Right renal cortex interstitium (tissue), 3 donors: ENCODE measurements at places on chromosomes 13 and 19. TPM values are rescaled to one million over a fixed set of nuclear protein-coding genes. Genes with fewer than 3 reads are reported as not detected.

- no peak for DNase-seq
Measured at GRCh38 chr13:43782686-43783085, 4.1 kb downstream of the ENOX1 start.

PSPN gene
- 2.6 TPM for polyA plus RNA-seq

- DNase-seq, result no peak
Measured at GRCh38 chr13:26062853-26063444, 11.1 kb upstream of the SHISA2 start.

GRCh38 chr13:100518394-100519062 lies 70.1 kb downstream of the GGACT start:
- DNase-seq, result no peak

DNA sequence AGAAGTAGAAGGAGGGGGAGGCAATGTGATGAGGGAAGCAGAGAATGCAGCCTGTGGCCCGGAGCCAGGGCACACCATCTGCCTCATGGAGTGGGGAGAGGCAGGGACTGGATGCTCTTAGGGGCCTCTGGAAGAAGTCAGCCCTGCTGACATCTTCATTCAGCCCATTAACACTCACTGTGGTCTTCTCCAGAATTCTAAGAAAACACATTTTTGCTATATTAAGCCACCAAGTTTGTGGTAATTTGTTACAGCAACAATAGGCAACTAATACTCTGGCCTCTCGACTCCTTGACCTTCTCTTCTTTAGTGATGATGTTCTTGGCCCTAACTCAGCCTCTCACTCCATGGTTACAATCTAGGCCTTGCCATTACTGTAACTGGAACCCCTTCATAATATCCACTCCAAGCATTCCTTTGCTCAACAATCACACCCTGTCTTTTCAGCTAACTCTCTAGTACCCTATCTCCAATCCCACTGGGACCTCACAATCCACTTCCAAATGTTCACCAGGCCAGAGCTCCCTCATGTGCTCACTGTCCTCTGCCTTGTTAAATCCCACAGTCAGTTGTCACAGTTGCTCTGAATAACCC lies 98.5 kb downstream of the MIPEP start:
- DNase-seq, result no peak

DNA sequence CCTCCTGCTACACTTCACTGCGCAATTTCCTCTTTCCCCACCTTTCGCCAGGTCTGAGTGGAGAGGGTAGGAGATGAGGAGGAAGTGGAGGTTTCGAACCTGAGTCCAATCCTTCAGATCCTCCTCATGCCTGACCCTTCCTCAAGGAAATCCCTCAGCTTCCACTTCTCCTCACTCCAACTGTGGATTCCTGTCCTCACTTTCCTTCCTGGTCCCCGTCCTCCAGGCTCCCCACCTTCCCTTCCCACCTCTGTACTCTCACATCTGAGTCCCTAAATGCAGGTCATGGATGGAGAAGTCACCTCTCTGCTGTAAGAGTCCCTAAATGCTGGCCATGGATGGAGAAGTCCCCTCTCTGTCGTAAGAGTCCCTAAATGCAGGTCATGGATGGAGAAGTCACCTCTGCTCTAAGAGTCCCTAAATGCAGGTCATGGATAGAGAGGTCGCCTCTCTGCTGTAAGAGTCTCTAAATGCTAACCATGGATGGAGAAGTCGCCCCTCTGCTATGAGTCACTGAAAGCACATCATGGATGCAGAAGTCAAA lies 3.1 kb downstream of the TMEM86B start:
- no peak for DNase-seq

DNA sequence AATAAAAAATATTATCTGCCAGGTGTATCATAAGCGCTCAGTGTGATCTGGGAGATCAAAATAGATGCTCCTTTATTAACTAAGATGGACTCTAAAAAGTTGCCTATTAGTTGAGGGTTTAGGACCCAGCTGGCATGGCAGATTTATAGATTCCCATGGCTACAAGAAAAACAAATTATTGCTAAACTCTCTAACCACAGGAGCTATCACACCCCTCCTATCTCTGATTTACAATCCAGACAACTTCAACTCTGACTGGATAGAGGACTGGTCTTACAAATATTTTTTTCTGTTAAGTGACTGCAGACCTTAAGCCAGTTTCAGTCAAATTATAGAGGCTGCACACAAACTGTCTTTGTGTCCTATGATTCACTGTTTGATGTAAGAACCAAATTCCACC lies 45.4 kb upstream of the MYCBP2 start:
- no peak for DNase-seq

DNA sequence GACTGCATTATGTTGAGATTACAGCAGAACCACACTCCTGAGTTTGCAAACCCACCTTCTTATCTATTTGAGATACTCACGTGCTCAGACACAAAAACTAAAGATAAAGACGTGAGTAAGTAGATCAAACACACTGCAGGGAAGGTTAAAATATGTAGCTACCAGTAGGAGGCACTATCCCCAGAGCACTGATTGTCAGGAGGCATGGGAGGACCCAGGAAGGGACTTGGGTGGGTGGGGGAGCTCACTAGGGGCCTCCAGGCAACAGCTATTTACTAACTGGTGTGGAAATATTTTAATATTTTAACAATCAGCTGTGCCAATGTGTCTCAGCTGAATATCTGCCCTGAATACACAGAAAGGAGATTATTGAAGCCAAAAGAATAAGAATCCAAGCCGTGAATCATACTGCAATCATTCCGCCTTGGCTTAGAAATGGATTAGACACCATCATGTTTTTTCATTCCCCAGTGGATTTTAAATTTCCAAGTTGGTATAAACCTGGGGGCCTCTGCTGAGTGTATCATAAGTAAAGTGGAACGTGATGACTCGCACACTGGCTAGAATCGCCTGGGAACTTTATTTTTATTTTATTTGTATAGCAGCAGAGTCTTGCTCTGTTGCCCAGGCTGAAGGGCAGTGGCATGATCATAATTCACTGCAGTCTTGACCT lies 73.2 kb upstream of the CACNA1A start:
- no peak for DNase-seq

DNA sequence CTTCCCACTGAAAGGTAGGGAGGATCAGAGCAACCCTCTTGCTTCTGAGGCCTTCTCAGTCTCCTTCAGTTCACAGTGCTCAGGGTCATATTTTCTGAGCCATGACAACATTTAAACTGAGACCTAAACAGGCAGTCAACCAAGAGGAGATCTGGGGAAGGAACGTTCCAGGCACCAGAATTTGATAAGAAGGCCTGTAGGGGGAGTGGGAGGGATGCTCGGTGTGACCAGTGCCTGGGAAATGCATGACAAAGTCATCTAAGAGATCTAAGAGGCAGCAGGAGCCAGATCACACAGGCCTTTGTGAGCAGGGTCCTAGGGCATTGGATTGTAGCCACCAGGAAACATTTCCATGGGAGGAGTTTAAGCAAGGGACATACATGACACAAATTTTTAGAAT lies 71.6 kb downstream of the SHISA2 start:
- DNase-seq, result no peak

UBE2L5 gene
- polyA plus RNA-seq, result 0.46 TPM

GRCh38 chr19:19775891-19776205 lies 42.9 kb upstream of the ZNF14 start:
- no peak for DNase-seq

DNA sequence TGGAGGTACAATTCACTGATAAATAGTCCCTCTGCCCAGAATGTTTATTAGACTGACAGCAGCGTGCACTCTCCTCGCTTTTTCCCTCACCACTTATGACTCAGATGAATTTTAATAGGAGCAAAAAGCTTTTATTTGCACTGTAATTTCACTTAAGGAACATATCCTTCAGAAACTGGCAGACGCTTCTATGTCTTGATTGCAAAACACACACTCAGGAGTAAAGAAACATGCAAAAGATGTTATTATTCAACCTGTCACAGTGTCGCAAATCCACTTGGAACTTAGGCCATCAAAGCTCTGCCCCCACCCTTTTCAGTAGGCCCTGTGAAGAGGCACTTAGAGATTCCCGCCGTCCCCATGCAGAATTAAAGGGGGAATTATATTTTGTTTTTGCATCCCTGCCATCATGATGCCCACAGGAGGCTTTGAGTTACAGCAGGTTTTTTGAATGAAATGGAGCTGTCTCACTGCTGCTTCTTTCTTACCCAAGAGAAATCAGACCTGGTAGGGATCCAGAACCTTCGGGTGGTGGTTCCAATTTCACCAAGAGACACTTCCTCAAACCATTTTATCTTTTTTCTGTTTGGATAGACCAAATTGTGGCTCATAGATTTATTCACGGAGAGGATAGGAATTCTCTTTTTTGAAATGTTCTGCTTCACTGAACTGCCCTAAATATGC lies 74.5 kb downstream of the GGACT start:
- no peak for DNase-seq

GRCh38 chr19:10695401-10696398 lies 5.5 kb upstream of the QTRT1 start:
- DNase-seq, result peak; percentile 89

DNA sequence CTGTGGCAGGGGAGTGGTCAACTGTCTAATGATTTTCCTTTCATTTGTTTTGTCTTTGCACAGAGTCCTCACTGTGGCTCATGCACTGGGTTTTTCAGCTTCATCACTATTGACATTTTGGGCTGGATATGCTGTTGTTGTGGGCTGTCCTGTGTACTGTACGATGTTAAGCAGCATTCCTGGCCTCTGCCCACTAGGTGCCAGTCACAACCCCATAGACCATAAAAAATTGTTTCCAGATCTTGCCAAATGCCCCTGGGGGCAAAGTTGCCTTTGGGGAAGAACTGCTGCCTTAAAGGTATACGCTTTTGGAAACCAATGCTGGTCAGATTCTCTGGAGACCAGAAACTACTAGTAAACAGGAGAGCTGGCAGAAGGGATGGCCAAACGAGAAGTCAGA lies 310.4 kb downstream of the SPRY2 start:
- DNase-seq, result no peak

FCHO1 gene
- polyA plus RNA-seq, result 1.8 TPM

- DNase-seq, result no peak
Measured at GRCh38 chr13:113149711-113150549, 8.5 kb upstream of the PROZ start.

- no peak for DNase-seq
Measured at GRCh38 chr19:17530586-17530985, 19.1 kb downstream of the PGLS start.

GRCh38 chr19:6686628-6686975 lies 16.6 kb upstream of the TNFSF14 start:
- no peak for DNase-seq

DNA sequence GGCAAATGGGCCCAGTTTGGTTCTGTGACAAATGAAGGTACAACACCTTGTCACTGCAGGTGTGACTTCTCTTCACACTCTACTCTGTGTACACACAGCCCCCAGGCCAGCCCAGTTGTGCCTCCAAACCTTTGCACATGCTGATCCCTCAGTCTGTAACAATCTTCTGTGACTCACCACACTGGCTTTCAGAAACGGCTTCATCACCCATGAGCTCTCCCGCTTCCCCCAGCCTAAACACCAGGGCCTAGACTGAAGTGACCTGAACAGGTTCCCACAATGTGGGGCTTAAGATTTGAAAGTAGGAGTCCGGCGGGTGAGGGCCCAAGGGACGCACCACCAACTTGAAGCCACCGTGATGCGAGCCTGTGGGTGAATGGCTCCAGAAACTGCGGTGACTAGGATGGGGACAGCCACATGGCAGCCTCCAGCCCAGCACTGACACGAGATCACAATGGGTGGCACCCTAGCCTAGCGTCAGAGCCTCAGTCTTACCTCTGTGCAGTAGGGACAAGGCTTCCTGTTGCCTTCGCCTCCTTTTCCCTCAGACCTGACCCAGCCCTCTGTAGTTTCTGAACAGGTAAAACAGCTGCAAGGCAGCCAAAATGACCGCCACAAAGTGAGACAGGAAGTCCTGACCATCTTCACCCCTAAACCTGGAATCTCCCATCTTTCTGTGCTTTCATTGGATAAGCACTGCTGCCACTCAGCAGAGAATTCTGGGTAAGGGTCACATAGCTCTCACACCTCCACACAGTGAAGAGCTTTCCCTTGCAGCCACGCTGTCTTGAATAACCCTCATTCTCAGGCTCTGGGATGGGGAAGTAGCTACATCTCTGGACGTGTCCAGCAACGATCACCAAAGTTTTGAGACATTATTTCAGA lies 34.2 kb upstream of the ZNF599 start:
- no peak for DNase-seq

DNA sequence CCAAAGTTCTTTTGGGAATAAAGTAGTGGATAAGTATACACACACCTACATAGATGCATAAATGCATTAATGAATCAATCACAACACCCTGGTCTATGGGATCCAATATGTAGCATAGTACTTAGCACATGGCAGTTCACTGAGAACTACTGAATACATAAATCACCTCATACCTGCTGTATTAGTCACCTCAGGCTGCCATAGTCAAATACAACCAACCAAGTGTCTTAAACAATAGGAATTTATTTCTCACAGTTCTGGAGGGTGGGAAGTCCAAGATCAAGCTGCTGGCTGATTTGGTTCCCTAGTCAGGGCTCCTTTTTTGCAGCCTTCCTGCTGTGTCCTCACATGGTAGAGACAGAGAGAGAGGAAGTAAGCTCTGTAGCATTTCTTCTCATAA lies 228.2 kb downstream of the NHLRC3 start:
- no peak for DNase-seq

TINCR gene
- 0.38 TPM for polyA plus RNA-seq

- no peak for DNase-seq
Measured at GRCh38 chr13:28099396-28100149, 803 bp downstream of the FLT3 start.

DNA sequence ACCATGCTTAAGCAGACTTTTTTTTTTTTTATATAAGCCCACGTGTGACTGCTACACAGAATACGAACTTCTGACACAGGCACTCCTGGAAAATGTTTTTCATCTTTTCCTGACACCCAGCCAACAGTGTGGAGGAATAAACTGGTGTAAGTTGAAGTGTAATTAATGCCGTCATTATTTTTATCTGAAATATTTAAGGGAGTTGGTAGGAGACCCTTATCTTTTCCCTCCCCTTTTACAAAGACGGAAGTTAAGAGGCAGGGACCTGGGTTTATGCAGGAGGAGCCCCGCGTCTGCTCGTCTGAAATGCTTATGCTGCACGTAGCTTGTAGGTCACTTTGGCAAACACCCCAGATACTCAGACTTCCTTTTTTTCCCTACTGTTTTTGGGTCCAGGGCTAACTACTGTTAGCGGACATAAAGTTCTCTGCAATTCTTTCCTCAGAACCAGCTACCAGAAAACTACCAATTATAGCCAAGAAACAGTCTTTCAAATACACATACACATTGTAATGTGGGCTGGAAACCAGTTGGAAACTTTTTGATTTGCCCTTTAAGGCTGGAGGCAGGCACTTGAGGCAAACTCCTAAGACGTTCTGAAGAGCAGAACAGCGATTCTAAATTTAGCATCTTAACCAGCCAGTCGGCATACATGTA lies 50.8 kb downstream of the EFNB2 start:
- DNase-seq, result no peak

ZFP30 gene
- polyA plus RNA-seq, result 23.4 TPM

KLC3 gene
- polyA plus RNA-seq, result 1.1 TPM

GRCh38 chr13:71593566-71593965 lies 273.4 kb downstream of the DACH1 start:
- no peak for DNase-seq

CNFN gene
- polyA plus RNA-seq, result 0.94 TPM

DNA sequence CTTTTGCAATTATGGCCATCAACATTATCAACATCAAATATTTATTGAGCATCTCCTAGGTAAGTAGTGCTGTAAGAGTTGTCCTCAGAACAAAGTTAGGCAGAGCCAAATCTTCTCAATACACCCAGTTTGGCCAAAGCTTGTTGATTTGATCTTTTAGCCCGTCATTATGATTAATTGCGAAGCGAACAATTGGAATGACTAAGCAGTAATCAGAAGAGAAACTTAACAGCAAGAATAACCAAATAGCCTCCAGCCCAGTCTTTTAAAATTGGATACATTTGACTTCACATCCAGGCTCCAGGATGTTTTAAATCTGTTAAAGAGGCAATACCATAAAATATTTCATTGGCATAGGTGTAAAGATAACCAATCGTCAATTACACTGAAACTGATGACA lies 1156.0 kb downstream of the OLFM4 start:
- no peak for DNase-seq
